Lower lobe of right lung (tissue), 2 donors: ENCODE measurements at places on chromosomes 11 and 22.

GRCh38 chr11:66910016-66910415 lies 48.2 kb downstream of the PC start:
- no peak for DNase-seq

DNA sequence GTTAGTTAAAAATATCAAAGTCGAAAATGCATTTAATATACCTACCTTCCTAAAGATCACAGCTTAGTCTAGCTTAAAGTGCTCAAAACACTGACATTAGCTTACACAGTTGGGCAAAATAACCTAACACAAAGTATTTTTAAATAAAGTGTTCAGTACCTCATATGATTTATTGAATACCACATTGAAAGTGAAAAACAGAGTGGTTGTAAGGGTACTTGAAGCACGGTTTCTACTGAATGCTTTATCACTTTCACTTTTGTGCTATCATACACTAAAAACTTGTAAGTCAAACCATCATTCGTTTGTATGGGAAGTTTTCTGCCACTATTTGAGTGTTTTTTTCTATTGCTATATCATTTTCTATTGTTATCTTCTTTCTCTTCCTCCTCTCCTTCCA lies 36.6 kb downstream of the ZBTB44 start:
- DNase-seq = no peak

DNA sequence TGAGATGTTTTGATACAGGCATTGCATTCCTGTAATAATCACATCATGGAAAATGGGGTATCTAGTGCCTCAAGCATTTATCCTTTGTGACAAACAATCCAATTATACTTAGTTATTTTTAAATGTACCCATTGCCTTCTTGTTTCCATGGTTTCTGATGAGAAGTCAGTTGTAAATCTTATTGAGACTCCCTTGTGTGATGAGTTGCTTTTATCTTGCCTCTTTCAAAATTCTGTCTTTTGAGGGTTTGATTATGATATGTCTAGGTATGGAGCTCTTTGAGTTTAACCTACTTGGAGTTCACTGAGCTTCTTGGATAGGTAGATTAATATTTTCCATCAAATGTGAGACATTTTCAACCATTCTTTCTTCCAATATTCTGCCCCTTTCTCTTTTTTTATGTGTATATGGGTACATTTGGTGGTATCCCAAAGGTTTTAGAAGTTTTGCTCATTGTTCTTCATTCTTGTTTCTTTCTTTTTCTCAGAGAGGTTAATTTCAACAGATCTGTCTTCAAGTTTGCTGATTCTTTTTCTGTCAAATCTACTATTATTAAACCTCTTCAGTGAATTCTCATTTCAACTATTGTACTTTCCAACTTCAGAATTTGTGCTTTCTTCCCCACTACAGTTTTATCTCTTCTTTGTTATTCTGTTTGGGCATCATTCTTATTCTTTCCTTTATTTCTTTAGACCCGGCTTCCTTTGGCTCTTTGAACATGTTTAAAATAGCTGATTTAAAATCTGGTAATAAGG lies 13.7 kb downstream of the NAGA start:
- no peak for DNase-seq

DNA sequence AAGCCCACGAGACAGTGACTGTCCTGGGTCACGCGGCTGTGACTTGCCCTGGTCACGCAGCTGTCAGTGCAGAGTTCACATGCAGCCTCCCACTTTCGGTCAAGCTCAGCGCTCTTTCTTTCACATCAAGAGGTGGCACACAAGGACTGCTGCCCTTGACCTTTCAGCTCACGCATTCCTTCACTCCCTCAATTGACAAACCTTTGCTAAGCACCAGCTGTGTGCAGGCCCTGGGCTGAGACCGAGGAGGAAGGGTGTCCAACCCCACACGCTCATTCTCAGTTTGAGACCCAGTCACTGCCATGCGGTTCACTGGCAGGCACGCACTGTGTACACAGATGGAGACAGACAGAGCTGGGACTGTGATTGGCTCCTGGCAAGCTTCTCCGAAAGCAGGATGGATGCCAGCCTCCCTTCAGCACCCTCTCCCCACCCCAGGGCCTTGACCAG lies 70.3 kb downstream of the SCUBE1 start:
- no peak for DNase-seq

DNA sequence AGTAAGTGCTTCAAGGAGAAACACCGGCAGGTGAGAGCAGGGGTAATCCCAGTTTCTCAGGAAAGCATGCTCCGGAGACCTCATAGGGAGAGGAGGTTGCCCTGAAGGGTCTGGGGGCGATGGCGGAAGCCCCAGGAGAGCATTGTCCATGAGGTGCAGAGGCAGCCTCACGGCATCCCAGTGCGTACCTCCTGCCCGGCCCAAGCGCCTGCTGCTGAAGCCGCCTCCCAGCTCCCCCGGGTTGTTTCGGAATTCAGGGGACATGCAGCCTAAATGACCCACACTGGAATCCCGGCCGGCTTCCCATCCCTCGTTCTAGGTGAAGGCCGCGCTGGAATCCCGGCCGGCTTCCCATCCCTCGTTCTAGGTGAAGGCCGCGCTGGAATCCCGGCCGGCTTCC lies 2.7 kb downstream of the ZBED4 start:
- no peak for DNase-seq

DNA sequence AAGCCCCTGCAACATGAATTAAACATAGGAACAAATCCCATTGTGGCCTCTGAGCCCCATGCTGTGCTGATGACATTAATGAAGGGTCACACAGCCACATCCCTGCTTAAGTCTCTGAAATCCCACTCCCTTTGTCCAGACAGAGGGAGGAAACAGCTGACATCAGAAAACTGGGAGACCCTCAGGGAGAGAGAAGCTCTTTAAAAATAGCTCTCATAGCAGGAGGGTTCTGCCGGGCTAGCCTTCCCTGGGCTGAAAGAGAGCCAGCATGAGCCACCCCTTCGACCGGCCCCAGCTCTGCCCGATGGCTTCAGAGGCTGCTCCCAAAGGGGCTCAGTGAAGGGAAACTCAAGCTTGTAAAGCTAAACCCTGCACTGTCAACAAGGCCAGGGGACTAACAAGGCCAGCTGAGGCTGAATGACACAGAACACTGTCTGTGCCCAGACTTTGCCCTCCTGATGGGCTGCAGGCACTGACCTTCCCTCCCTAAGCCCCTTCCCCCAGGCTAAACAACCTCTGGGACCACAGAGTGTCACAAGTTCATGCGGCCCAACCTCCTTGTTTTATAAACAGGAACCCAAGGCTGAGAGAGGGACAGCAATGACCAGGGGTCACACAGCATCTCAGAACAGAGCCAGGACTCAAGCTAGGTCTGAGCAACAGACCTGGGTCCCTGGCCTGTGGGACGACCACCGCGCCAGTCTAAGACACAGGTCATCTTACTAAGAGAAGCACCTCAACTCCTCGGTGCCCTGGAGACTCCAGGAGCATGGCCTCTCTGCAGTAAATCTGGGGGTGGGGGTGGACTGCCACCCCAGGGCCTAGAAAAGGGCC lies 163.8 kb downstream of the CHST1 start:
- no peak for DNase-seq

DNA sequence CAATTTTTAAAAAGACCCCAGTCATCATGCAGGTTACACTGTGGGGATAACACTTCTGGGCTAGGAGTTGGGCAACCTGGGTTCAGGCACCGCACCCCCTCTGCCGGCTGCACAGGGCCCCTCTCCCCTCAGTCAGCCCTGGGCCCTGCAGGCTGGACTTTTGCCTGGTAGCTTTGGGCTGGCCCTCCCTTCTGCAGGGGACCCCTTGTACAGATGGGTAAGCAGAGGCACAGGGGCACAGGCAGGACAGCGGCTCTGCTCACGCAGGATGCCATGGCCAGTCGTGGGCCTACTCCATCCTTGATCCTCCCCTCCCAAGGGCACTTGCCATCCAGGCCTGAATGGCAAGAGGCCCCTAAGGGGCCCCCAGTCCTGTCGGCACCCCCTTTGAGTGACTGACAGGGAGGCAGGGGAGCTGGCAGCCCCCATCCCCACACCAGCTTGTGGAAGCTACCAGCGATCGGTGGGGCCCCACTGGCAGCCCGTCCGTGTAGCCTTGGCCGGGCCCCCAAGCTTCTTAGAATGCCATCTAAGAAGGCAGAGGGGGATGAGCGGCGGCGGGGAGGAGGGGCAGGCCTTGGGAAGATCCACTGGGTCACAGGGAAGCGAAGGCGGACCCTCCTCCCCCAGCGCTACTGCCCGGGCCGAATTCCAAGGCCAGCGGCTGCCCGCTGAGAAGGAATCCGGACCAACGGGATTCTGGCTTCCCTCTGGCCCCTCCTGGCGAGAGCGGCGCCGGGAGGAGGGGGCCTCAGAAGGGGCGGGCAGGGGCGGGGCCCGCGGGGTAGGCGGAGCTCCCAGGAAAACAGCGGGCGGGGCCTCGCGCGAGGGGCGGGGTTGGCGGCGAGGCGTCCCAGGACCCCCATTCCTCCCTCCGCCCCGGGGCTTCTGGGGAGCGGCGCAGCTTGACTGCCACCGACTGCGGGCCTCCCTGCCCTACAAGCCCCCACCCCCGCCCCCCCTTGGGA lies 6.8 kb upstream of the CHKA start:
- DNase-seq = peak; percentile 83

DNA sequence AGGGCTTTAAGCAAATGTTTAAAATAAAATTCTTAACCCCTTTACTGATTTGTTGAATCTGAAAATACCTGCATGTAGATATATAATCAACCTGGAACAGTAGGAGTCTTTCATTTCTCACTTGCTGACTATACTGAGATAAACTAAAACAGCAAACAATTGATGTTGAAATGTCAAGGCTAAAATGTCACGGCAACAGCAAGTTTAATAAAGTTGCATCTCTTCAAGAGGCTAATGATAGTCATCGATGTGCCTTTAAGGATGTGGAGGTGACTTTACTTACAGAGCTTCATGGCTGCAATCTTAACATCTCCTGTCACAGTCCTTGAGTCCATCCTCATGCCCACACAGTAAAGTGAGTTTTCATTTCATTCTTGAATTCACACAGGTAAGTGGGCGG lies 3.6 kb upstream of the PRRG4 start:
- no peak for DNase-seq

DNA sequence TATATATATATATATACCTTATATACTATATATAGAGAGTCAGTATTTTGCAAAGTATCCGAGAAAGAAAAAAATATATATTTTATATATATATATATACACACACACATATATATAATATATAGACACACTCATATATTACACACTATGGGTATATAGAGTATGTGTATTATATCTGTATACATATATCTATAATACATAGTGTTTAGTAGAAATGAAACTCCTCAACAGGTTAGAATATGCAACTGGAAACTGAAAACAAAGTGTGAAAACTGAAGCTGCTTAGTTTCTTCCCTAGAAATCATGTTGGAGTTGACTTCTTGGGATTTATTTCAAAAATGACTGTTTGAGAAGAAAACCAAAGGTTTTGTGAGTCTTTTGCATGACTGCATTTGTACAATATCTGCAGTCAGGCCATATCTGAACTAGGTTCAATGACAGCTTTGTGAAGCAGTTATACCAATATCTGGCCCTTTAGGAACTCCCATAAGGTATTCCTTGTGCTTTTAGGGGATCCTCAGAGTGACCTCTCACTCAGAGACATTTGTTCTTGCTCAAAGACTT lies 284.1 kb downstream of the CASP12 start:
- DNase-seq = no peak

DNA sequence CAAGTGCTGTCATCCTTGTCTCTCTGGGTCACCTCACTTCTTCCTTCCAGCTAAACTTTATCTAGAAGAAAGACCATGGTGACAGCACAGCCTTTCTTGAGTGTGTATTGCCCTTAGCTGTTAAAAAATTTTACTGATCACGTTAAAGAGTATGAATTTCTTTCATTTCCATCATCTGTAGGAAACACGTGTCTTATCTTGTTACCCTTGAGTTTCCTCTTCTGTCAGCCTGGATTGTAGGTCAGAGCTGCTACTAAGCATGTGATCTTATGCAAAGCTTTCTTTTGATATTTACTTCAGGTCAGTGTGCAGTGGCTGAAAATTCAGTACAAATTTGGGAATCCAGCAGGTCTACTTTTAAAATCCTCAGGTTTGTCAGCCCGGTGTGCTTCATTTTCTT lies 512.2 kb upstream of the ARHGAP42 start:
- no peak for DNase-seq

DNA sequence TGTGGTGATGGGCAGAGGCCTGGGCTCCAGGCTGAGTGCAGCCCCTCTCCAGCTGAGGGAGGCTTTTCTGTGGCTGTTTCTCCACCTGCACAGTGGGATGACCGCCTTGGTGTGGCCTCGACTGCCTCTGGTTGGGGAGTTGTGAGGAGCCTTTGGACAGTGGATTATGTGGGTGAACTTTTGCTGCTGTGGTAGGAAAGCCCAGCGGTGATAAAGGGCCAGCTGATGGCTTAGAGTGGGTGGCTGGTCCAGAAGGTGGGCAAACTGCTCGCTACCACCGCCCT lies 1.4 kb upstream of the ESRRA start:
- no peak for DNase-seq
